T-helper 2 cell (primary cell): ENCODE measurements at places on chromosomes 3 and 15.
A peak's percentile ranks its signal among the peaks of the same experiment; 100 is the strongest.

DNA sequence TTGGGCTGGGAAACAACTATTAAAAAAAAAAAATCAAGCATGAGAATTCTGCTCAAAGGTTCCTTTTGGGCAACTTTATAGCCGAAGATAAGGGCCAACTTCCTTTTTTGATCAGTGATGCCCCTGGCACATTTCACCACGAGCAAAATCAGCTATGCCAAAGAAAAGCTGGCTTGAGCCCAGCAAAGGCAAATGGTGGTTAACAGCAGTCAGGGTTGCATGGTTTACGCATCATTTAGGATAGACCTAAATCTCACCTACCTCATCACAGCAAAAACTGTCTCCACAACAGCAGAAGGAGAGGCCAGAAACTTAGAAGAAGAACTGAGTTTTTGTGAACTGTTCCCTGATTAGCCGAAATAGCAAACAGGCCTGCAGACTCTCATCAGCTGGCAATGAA lies 220.1 kb upstream of the CDIN1 start:
- DNase-seq = no peak

DNA sequence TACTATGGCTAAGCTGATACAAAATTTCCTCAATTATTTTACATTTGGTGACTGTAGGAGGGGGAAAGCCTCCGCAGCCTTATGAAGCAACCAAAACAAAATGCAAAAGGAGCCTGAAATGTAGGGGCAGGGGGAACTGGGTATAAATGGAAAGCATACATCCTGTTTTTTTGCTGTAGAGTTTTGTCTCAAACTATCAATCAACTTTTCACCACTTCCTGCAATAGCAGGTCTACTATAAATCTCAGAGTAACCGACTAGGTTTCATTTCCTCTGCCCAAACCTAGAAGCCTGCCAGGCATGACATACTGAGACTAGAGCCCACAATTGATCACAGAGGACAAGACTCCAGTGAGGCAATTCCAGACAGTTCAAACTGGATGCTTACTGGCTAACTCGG lies 91.3 kb downstream of the SHQ1 start:
- DNase-seq = no peak

DNA sequence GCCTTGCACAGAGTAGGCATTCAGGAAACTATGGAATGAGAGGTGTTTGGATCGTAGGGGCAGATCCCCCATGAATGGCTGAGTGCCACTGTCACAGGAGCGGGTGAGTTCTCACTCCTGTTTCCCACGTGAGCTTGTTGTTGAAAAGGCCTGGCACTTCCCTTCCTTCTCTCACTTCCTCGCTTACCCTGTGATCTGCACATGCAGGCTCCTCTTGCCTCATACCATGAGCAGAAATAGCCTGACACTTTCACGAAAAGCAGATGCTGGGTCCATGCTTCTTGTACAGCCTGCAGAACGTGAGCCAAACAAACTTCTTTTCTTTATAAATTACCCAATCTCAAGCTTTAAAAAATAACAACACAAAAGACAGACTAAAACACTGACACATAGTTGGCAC lies 55.4 kb downstream of the AGBL1 start:
- no peak for DNase-seq

GRCh38 chr3:10162185-10162584 lies 2.5 kb upstream of the IRAK2 start:
- no peak for DNase-seq

- DNase-seq = no peak
Measured at GRCh38 chr3:161694682-161695564, 198.3 kb downstream of the OTOL1 start.

DNA sequence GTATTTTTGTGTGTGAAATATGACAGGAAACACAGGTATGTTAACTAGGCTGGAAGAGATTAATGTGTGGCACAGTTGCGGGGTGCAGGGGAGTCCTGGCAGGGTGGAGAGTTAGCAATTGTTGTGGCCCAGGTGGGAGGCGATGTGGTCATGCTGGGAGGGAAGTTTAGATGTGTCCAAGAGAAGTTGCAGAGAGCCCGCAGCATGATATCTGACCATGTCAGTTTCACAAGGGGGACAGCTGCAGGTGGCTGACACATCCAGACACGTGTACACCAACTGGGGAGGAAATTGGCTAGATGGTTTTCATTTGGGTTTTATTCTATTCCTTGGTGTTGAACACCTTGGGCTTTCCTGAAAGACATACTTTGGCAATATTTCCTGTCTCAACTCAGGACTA lies 172.8 kb upstream of the RGMA start:
- DNase-seq = no peak

GRCh38 chr3:30606301-30607031 lies at the start of gene TGFBR2:
TSS of gene TGFBR2 (plus strand) at chr3:30606601. CDS start at chr3:30606884, 283 bp downstream.
- DNase-seq = peak; percentile 69

- no peak for DNase-seq
Measured at GRCh38 chr15:98419173-98419780, 229.1 kb upstream of the IGF1R start.

DNA sequence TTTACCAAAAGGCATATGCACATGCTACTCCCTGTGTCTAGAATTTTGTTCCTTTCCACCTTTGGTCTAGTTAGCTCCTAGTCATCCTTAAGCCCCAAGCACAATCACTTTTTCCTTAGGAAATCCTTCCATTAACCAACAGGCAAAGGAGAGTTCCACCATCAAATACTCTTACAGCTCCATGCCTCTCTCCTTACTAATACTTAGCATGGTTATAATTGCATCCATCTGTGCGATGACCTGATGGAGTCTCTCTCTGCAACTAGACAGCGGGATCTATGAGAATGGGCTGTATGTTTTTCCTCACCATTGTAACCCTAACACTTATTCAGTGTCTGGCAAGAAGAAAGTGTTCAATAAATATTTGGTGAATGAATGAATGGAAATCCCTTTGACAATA lies 69.3 kb upstream of the SMAD3 start:
- DNase-seq = no peak

DNA sequence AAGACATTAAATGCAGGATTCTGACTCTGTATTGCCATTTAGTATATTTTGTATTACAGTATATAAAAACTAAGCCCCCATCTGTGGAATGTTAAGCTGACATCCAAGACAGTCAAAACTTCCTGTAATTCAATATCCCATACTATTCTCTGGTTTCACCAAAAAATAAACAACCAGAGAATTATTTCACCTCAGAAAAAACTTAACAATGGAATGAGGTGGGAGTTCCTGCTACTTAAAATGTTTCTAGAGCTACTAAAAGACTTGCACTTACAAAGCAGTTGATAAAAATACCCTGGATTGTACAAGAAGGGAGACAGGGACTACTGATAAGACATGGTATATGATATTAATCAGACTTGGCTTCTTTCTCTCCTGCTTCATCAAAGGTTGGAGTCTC lies 8.3 kb downstream of the ARL13B start:
- no peak for DNase-seq

- DNase-seq = no peak
Measured at GRCh38 chr3:107133891-107134290, 243.3 kb upstream of the CCDC54 start.

DNA sequence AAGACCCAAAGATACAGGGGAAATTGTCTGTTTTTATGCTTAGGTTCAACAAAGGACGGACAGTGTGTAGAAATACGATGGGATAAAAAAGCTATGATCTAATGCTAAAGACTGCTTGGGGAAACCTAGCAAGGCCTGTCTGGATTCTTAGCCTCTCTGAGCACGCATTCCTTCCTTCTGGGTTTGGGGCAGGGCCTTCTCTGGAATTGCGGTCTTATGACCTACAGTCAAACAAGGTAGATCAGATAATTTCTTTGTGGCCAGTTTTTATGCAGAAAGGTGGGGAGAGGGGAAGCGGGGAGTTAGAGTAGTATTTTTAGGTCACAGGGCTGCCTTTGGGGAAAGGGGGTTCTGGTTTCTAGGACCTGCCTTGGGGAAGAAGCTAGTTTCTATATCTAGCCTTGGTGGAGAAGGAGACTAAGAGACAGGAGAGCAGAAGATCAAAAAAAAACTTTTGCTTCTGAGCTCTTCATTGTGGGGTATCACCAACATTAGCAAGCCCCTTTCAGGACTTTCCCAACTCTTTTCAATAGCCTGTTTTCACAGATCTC lies 39.1 kb upstream of the LIPC start:
- no peak for DNase-seq

GRCh38 chr3:112004669-112005068 lies 5.9 kb downstream of the TAGLN3 start:
- no peak for DNase-seq

- no peak for DNase-seq
Measured at GRCh38 chr3:193819117-193820010, 226.4 kb downstream of the OPA1 start.

- no peak for DNase-seq
Measured at GRCh38 chr3:63438826-63439371, 160.8 kb downstream of the SYNPR start.

GRCh38 chr3:156509189-156510174 lies 45.4 kb downstream of the SSR3 start:
- no peak for DNase-seq

DNA sequence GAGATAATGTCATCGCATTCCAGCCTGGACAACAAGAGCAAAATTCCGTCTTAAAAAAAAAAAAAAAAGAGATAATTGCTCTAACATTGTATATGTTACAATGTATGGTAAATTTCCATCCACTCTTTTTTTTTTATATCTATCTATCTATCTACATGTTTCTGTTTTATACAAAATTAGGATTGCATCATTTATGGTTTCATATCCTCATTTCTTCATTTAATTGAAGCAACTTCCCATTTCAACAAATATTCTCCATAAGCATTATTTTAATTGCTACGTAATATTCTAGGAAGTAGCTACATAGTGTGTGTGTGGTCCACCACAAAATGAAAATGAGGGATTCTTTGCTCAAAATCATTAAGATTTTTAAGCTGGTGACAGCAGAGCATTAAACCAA lies 18.4 kb downstream of the RBP1 start:
- DNase-seq = no peak

DNA sequence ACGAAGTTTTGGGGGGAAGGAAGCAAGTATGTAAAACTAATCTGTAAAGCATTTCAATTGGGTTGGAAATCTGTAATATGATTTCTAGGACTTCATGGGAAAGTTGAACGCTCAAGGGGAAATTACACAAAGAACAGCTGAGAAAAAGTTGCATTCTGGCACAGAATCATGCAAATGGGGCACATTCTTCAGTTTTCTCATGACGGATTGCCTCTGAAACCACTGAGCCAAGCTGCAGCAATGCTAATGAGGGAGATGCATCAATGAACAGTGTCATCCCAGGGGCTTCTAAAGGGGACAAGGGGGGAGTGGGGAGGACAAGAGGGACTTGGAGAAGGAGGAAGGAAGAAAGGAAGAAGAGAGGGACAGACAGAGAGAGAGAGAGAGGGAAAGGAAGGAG lies 291.4 kb upstream of the ATP11B start:
- DNase-seq = no peak

DNA sequence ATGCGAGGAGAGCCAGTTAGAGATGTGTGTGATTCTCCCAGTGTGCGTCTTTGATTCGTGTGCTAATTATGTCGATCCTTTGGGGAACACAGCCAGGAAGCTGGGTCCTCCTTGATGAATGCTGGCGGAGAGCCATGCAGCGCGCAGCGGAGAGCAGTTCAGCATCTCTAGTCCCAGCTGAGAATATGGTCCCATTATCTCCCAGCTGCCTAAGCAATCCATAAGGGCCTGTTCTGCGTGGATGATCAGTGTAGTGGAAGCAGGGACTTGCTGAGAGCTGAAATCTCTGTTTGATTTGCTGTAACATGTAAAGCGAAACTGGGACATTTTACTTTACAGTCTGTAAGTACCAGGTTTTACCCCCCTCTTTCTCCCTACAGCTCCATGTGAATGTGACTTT lies 412.7 kb downstream of the CNTN4 start:
- no peak for DNase-seq
